ENCODE measurements at places on chromosomes 12 and 14. TPM values are rescaled to one million over a fixed set of nuclear protein-coding genes. Genes with fewer than 3 reads are reported as not detected.

Gene MAGOHB
- total RNA-seq, result 9.5 TPM

- no peak for DNase-seq
Measured at GRCh38 chr12:52185400-52185967, 6.3 kb downstream of the KRT80 start.

DNA sequence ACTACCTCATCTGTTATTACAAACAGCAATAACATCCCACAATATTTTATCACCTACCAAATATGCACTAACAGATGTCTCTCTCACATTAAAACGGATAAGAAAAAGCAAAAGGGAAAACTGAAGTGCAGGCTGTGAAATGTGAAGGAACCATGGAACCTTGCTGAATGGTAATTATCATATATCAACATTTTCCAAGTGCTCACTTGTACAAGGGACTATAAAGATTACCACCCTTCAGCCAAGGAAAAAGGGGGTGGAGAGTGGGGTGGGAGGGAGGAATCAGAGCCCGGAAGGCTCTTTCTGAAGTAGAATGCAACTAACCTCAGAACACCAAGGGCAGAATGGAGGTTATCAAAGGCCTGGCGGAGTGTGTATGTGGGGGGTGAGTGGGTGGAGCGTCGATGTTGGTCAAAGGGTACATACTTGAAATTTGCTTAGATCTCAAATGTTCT lies 1.2 kb downstream of the SNX6 start:
- peak; percentile 79 for DNase-seq

GRCh38 chr14:97970222-97970621 lies 1173.0 kb downstream of the VRK1 start:
- DNase-seq, result no peak

DNA sequence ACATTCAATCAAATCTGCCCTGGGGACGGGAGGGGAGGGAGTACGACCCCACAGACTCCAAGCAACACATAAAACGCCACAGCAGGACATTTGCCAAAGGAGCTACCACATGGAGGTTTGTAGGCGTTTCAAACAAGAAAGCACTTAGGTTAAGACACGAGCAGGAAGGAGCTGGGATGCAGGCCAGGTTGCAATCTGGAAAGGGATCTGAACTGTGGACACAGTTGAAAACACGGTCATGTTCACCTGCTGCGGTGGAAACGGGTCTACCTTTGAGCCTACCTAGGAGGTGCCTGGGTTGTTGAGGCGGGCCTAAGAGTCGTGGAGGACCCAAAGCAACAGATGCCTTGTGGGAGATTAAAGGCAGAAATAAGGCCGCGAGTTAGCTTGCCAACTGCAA lies 18.4 kb downstream of the PRKAB1 start:
- no peak for DNase-seq

All from lower leg skin (tissue), 4 donors.